ENCODE measurements at places on chromosomes 4 and X.

GRCh38 chr4:38149997-38150671 is 189.9 kb downstream of the PTTG2 start:
- DNase-seq, result no peak

GRCh38 chr4:139853309-139853708 is 187.7 kb downstream of the MGST2 start:
- no peak for DNase-seq

DNA sequence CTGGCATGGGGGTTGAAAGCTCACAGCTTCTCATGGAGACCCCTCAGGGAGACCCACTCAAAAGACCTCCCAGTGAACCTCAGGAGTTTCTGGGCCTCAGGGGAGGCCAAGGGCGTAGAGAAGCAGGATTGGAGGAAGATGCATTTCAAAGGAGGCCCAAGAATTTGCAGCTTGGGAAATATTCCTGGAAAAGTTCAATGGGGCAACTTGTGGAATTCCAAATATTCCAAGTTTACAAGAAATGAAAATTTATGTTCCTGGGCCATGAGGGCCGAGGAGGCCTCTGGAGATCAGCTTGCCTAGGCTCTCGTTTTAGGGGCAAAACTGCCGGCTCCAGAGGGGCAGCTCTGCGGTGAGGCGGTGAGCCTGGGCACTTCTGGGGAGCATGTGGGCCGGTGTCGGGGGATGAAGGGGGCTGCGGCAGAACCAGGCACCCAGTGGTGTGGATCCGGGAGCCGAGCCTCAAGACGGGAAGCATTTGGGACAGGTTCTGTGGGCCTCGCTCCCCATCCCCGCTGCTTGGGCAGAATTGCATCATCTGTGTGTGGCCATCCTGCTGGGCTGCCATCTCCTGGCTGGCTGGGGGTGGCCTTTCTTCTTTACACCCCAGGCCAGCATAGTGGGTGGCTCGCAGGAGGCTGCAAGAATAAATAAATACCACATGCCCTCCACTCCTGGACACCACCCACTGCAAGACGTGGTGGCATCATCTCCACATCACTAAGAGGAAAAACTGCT is 54.6 kb upstream of the GPR78 start:
- no peak for DNase-seq

GRCh38 chr4:156686120-156686519 is 285.5 kb downstream of the PDGFC start:
- DNase-seq, result no peak

- no peak for DNase-seq
Observed at GRCh38 chrX:102808336-102808735, 87.8 kb downstream of the GPRASP3 start.

GRCh38 chr4:144463896-144464295 is 182.1 kb upstream of the HHIP start:
- DNase-seq, result no peak

All from activated CD4-positive, alpha-beta T cell treated with anti-CD3 and anti-CD28 coated beads, Interleukin-2, amount 50 U/mL, for 1 hour (primary cell).